ENCODE measurements at places on chromosomes 4 and X.

- DNase-seq, result no peak
These were observed 857.4 kb downstream of the FAT4 start for GRCh38 chr4:126172126-126172525.

GRCh38 chrX:101658661-101659491, 774 bp downstream of the ARMCX2 start:
- DNase-seq, result peak; percentile 67

DNA sequence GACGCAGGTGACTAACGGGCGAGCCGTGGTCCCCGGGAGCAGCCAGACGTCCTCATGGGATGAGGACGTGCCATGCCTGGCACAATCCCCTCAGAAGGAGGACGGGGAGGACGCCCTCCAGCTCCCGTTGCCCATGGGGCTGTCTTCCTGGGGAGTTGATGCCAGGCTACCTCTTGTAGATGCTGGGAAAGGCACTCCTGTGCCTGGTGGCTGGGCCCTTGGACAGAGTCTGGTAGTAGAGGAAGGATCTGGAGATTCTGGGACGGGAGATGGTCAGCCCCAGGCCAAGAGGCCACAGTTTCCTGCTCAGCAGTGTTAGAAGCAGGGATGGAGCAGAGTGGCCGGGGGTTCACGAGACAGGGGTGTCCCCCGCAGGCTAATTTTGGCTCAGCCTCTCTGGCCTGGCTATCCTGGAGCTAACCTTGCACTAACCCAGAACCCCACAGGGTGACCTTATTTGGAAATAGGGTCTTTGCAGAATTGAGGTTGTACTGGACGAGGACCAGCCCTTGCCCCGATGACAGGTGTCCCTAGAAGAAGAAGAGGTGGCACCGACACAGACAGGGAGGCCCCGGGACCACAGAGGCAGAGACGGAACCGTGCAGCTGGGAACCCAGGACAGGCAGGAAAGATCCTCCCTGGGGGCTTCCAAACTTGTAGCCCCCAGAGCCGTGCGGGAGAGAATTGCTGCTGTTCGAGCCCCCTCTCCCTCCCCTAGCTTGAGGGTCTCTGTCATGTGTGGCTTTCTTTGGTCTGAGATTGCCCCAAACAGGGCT, 50.1 kb upstream of the ADRA2C start:
- no peak for DNase-seq

- DNase-seq, result no peak
These were observed 144.6 kb upstream of the GPC4 start for GRCh38 chrX:133559909-133560308.

- DNase-seq, result no peak
These were observed 37.7 kb upstream of the ENPP6 start for GRCh38 chr4:184255361-184255760.

DNA sequence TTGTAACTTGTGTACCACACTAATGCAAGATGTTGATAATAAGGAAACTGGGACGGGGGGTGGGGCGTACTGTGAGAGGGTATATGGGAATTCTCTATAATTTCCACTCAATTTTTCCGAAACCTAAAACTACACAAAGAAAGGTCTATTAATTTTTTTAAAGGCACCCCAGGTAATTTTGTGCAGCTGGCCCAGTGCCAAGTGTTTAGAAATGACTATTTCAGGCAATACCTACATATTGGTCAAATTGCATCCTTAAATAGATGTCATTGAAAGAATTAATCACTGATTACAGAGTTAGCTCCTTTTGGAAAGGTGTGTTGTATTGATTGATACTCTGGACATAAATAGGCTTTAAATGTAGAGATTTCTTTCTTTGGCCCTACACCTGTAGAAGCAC, 10.1 kb upstream of the MTMR1 start:
- no peak for DNase-seq

GRCh38 chr4:116180157-116180601, 905.2 kb downstream of the TRAM1L1 start:
- DNase-seq, result no peak

DNA sequence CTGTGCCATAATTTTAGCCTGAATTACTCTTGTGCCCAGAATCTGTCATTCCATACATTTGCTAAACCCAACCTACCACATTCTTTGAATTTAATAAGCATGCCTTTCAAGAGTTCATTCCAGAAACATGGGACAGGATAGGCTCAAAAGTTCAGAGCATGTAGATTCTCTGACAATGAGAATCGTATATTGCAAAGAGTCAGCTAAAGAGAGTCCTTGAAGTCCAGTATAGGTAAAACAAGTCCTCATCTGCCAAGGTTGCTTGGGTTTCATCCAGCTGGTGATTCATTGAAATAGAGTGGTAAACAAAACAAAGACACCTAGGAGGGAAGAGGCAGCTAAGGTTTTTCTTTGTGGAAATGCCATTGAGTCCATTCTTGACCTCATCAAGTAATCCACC, 249.3 kb upstream of the DIPK2B start:
- DNase-seq, result peak; percentile 87

DNA sequence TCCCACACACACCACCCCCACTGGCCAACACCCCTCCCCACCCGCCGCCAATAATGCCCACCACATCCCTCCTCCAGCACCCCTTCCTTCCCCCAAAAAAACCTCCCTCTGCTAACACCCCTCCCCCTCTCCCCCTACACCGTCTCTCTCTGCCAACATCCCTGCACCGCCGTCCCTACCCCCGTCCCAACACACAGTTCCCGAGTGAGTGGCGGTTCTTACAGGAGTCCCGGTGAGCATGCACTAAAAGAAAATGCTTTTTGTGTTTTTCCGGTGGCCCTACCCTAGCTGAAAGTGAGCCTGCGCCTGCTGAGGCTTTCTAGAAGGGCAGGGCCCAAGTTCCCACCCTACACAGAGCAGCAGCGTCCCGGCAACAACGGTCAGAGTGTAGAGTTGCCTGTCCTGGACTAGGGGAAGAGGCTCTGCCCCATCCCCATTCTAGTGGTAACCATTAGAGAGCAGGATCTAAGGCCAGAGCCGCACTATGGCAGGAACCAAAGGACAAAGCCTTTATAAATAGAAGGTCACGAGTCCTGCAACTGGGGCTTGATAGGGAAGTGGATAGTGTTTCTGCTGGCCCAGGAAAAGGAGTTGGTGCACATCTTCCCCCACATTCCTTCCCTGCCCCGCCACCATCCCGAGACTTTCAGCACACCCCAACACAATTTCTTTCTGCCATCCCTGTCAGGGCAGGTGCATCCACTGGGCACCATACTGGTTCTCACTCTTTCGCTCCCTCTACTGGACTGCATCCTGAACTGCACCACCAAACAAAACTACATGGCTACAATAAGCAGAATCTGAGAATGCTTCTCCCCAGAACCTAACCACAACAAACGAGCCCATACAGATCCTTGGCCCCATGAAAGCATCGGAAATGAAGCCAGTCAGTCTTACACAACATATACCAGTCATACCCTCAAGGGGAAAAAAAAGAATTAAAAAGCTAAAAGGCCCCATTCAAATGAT, 78.1 kb upstream of the PAGE3 start:
- DNase-seq, result peak; percentile 34

DNA sequence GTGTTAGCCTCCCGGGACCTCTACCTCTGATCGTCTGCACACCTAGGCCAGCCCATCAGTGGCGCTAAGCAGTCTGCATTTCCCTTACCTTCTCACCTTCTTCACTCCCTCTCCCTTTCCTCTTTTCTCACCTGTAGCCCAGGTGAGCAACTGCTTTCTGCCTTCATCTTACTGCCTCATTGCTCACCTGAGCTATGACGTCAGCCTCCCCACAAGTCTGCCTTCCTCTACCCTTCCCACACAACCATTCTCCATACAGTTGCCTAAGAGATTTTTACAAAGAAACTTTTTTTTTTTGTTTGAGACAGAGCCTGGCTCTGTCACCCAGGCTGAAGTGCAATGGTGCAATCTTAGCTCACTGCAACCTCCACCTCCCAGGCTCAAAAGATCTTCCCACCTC, 136.3 kb downstream of the BCOR start:
- DNase-seq, result no peak

DNA sequence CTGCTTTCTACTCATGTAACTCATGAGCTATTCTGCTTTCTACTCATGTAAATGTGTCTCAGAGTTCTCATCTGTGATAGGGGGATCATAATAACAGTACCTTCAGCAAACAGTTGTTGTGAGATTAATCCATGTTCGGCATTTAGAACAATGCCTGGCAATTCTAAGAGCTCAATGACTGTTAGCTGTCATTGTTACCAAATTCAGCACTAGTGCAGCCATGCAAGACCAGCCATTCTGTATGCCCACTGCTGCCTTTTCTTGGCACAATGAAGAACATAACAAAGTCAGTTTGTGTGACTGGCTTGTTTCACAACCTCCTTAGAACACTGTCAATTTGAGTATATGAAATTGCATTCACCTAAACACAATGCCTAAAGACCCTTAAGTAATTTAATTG, 163.2 kb downstream of the ANK2 start:
- no peak for DNase-seq

GRCh38 chr4:15198070-15198727, 195.9 kb downstream of the CPEB2 start:
- no peak for DNase-seq

- no peak for DNase-seq
These were observed 134.9 kb downstream of the SLC4A4 start for GRCh38 chr4:71473541-71474240.

DNA sequence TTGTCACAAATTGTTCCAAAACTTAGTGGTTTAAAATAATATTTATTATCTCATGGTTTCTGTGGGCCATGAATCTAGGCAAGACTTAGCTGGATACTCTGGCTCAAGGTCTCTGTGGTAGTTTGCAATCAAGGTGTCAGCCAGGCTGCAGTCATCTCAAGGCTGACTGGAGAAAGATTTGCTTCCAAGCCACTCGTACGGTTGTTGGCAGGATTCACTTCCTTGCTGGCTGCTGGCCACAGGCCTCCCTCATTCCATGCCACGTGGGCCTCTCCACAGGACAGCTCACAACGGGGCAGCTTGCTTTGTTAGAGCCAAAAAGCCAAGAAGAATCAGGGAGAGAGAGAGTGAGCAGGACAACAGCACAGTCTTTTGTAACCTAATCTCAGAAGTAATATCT, 101.4 kb downstream of the WWC2 start:
- DNase-seq, result peak; percentile 91

DNA sequence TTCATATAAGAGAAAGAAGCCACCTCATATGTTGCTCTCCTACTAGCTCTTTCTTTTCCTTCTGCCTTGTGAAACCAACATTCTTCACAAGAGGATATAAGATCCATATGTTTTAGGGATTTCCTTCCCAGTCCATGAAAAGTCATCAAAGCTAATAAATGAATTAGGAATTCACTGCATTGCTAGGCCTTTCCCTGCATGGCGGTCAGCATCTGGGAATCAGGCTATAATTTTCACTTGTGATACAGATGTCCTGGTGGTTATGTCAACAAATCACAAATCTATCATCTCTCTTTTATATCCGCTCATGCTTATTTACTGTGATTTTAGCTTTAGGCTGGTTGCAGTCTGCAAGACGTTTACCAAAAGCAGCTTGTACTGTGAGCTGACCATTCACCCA, 510.0 kb downstream of the NLGN4X start:
- no peak for DNase-seq

- DNase-seq, result no peak
These were observed 46.2 kb downstream of the SLC9A7 start for GRCh38 chrX:46712764-46713163.

GRCh38 chr4:184356366-184356765, 118.0 kb downstream of the IRF2 start:
- DNase-seq, result no peak

- DNase-seq, result no peak
These were observed 243.0 kb upstream of the KCNIP4 start for GRCh38 chr4:22191565-22191964.

DNA sequence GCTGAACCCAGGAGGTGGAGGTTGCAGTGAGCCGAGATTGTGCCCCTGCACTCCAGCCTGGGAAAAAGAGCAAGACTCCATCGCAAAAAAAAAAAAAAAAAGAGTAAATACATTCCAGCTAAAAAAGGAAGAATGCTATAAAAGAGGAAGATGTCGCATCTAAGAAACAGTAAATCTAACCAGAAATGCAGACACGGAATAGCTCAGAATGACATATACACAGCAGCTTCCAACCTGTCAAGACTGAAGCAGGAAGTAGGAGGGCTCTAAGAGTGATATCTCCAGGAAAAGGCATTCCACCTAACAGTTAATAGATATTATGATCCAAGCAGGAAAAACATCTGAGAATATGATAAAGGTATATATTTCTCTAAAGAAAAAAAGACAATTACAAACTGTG, 16.0 kb downstream of the CLOCK start:
- DNase-seq, result no peak

GRCh38 chrX:136220540-136220939, 30.7 kb downstream of the MAP7D3 start:
- peak; percentile 62 for DNase-seq

DNA sequence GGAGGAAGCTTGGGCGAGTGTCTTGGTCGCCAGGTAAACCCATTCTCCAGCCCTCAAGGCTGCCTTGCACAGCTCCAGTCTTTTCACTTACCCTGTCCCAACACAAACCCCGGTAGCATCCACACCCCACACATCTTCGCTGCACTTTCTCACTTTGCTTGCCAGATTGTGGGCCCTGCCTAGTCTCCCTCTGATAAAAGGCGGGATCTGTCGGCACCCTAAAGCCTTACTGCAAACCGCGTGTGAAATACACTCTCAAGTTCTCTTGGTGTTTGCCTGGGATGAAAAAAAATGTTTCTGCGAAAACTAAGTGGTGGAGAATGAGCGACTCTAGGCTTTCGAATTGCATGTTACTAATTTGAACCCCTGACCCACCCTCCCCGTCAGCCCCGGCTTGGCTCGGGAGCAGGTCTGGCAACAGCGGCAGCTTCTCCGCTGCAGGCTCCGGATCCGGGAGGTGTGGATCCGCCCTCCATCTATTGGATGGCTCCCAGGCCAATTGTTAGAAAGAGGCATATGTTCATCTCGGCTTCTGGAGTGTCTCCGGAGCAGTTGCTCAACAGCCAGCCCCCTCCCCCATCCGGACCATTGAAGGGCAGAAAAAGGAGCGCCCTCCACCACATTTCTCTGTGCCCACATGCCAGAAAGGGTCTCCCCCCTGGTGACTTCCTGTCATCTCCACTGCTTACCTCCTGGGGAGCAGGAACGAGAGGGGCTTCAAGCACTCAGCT, 3.0 kb upstream of the CITED1 start:
- peak; percentile 71 for DNase-seq

DNA sequence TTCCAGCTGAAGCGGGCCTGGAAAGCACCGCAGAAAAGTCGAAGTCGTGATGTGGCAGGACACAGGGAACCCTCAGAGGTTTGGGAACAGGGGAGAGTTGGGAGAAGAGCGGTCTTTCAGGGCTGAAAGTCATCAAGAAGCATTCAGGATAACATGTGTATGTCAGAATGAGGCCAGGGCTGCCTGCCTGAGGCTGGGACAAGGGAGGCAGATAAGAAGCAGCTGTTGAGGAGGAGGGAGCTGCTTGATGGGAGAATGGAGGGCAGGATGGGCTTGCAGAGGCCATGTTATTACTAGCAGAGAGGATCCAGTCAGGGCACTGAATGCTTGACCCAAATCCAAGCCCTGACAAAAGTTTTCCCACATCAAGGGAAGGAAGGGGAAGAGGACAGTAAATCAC, 132.0 kb downstream of the ATG4A start:
- DNase-seq, result no peak

- peak; percentile 73 for DNase-seq
These were observed 107.5 kb downstream of the VSIG4 start for GRCh38 chrX:65932173-65933084.
